ENCODE measurements at places on chromosomes 6 and 20.

GRCh38 chr6:32244946-32245398 lies 21.1 kb upstream of the NOTCH4 start:
- DNase-seq, result peak; percentile 44

- no peak for DNase-seq
These were observed 1.2 kb downstream of the WTAP start for GRCh38 chr6:159728531-159728964.

DNA sequence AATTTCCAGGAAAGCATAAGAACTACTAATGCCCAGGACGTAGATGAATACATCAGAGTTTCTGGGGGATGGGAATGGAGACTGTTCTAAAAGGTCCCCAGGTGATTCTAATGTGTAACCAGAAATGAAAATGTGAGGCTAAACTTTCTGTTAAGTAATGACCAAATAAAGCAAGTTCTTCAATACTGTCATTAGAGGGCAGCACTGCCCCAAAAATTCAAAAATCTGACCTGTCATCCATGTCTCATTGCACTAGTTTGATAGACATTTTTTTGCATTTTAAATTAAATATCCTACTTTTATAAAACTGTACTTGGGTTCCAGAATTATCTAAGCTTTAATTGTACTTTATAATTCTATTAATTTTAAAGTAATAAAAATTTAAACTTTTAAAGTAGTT lies 94.9 kb downstream of the RFX6 start:
- DNase-seq, result no peak

- DNase-seq, result no peak
These were observed 80.2 kb downstream of the FAM50B start for GRCh38 chr6:3929281-3929798.

DNA sequence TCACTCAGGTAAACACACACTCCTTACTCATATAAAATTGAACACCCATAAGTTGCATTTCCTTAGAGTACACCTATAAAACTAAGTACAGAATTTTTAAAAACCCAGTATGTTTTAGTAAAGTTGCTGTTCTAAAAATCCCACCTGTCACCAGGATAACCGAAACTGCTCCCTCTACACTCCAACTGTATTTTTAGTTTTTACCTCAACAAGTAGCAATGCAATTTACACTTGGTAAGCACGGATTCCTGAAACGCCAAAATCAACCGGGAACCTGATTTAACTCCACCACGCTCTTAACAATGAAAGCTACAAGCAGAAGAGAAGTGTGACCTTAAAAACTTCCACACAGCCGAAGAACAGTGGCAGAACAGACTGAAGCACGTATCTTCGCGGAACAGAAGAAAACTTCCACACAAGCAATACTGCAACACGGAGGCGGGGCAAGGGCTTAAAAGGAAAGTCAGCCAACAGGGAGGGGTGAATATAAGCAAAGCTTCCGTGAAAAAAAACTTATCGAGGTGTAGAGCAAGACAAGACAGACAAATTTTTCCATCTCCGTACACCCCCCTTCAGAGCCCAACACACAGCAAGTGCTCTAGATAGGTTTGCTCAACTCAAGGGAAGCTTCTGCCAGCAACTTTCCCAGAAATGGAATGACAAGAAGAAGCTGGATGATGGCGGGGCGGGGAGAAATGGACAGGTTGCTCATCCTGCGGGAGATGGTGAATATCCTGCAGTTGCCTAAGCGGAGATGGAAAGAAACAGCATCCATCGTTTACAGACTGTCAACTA lies 1.4 kb downstream of the STAU1 start:
- DNase-seq, result peak; percentile 41

DNA sequence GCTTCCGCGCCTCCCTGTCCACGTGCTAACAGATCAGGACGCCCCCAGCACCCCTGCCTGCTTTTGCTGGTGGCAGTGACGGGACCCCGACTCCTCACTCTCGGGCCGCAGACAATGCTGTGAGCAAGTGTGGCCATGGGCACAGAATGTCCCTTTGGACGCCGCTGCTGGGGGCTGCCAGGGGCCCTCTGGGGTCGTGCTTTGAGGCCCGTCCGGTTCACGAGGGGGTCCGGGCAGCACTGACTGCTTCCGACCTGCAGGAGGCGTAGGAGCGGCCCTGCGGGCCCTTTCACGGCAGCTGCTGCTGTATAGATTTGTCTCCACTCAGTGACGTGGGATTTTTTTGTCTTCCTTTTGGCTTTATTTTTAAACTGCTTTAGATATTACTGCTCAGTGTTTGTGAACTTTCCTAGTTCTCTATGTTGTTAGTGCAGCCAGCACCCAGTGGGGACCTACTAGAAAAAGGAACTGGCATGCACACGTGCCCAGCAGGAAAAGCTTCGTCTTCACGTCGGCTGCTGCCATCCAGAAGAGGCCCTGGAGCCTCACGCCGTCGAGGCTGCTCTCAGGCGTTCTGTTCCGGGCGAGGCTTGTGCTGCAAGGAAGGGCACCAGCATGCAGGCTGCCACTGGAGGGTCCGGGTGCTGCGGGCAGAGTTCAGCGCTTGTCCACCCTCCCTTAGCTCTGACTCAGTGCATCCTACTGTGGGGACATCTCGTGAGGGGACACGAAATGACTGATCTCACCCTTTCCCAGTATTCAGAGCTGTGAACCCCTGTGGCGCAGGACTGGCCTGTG lies 21.7 kb downstream of the UCKL1 start:
- no peak for DNase-seq

DNA sequence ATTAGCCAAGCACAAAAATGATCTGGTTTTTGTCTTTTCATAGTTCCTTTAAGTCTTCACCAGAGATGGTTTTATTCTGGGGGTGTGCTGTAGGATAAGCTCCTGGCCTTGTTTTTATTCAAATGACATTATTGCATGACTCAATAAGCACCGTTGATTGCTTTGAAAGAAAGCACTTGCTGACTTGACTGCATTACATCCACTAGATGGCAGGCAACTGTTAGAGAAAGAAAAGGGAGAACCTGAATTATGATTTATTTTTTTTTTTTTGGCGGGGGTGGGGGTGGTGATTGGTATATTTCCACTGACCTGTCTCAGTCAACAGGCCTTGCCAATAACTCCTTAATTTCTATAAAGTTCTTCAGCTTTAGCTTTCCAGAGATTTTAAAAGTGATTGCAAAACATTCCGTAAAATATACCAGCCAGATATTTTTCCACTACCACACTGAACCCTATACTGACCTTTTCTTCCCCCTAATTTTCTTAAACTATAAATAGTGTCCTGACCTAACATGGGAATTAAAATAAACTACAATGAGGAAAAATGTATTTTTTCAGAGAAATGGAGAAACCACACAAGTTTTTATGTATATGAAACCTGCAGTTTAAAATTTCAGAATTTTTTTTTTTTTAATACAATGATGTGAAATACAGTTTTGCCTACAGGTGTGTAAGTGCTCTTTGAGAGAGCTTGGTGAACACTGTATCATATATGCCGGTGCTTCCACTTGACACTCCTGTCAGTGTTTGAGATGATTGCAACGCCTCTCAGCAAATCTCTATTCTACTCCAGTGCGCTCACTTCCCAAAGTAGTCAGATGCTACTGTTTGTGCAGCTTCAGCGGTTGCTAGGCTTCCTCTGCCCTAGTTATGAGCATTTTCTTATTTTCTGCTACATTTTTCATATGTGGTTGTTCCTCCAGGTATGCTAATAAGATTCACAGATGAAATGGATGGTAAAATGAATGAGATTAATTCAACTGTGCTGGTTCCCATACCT lies 274.3 kb downstream of the CD109 start:
- no peak for DNase-seq

GRCh38 chr6:89034586-89035251 lies 45.8 kb upstream of the PNRC1 start:
- no peak for DNase-seq

- peak; percentile 51 for DNase-seq
These were observed 16.1 kb upstream of the SERPINB1 start for GRCh38 chr6:2857580-2858337.

DNA sequence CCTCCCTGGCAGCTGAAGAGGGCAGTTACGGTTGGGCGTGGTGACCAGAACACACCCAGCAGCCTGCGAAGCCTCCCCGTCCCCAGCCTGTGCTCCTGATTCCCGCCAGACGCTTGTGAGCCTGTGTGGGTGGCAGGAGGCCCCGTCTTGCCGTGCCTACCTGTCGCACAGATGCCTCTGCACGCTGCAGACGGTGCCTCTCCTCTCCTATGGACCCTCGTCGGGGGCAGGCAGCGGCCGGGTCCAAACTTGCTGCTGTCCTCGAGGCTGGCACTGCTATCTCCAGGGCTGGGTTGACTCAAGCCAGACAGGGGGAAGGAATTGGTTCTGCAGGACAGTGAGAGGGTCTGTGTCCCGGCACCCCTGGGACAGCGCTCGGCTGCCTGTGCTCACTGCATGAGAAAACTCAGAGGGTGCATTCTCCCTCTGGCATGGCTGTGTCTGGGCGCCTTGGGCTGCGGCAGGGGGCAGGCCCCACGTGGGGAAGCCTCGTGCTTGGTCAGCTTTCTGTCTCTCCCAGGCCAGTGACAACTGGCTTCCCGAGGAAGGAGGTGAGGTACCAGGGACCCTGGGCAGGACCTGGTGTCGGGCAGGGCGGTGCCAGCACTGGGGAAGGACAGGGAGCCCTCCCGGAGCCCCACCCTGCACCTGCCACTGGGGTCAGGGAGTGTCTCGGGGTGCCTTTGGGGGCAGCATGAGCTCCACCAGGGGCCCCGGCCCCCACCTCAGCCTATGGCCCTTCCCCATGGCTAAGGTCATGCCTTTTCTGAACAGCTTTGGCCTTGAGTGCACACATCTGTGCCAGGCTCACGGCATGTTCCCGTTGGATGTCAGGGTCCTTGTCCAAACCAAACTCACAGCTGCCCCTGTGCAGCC lies 127.5 kb downstream of the TAF4 start:
- no peak for DNase-seq

DNA sequence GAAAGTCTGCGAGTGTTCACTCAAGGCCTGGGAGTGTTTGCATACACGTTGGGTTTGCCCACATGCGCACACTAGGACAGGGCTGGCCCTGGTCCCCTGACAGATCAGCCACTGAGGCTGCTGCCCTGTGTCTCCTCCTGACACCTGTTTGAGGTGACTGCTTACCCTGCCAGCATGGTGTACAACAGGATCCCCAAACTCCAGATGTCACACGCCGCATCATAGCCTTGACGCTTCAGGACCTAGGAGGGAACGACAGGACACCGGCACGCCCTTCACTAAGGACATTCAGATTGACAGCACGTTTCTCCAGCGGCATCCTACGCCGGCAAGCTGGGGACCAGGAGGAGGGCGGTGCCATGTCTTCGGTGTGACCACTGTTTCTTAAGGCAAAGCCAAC lies 37.0 kb upstream of the MPC1 start:
- DNase-seq, result no peak

DNA sequence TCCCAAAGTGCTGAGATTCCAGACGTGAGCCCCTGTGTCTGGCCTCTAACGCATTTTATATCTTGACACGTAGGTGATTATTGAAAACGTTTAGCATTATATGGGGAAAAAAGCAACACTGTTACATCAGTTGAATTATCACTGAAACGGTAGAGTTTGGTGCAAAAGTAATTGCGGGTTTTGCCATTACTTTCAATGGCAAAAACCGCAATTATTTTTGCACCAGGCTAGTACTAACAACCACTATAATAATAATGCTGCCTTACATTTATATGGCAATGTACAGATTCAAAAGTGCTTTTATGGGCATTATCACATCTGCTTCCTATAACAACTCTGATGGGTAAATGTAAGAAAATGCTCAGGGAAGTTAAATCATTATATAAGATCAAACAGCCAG lies 57.3 kb downstream of the OPRM1 start:
- DNase-seq, result no peak

DNA sequence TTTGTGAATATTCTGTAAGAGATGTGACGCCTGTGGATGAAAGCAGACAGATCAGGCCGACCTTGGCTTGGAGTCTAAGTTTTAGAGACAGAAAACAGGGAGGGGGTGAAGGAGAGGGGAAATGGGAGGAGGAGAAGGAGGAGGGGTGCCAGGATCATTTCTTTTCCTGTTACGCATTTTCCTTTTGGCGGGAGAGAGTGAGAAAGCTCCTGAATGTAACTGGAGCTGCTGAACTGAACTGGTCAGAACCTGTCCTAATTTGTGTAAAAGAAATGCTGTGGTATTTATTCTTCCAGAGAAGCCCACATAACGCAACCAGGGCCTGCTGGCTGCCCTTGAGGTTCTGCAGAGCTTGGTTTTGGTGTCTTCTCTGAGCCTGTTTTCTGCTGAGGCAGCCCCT lies 41.9 kb downstream of the UTRN start:
- DNase-seq, result no peak

GRCh38 chr6:28606424-28607391 lies 81.0 kb downstream of the GPX5 start:
- no peak for DNase-seq

- DNase-seq, result no peak
These were observed 15.0 kb downstream of the ESR1 start for GRCh38 chr6:151822252-151823111.

DNA sequence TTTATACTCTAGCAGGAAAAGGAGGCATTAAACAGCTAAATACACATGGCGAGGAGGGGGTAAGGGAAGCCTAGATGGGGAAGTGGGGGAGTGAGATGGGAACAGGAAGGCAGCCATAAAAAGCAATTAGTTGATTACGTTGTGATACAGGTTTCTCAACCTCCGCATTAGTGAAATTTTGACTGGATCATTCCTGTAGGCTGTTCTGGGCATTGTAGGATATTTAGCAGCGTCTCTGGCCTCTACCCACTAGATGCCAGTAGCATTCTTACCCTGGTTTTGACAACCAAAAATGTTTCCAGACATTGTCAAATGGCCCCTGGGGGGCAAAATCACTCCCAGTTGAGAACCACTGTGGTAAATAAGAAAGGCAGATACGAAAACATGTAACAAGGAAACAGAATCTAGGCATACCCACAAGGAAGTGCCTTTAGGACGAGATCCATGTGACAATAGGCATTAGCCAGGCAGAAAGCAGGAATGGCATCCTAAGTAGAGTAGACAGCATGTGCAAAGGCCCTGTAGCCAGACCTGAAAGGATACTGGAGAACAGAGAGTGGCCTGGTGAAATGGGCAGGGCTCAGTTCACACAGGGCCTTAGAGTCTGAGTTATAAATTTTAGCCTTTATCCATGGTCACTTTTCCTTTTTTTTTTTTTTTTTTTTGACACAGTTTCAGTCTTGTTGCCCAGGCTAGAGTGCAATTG lies 25.8 kb upstream of the PTPN1 start:
- no peak for DNase-seq

- DNase-seq, result no peak
These were observed 42.0 kb downstream of the PRL start for GRCh38 chr6:22254886-22255285.

GRCh38 chr6:25181923-25182322 lies 97.3 kb upstream of the CARMIL1 start:
- no peak for DNase-seq

DNA sequence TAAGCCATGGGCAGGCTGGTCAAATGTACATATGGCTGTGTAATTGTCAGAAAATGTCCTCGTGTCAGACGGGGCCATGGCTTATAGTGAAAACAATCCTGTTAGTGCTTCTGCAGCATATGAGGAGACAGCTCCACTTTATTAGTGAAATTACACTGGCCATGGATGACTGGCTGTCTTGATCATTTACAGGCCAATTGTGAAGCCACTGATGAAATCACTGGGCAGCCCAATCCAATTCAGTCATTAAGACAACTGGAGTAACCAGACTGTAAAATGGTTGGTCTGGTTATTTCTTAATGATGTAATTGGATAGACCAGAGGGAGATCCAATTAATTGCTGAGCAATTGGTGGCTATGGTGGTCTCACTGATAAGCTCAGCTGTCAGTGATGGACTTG lies 749.5 kb downstream of the KIF16B start:
- no peak for DNase-seq

Measured in stimulated activated CD8-positive, alpha-beta memory T cell treated with anti-CD3 and anti-CD28 coated beads, Interleukin-4, amount 100 ng/mL, for 1 hour (primary cell).